Ascending aorta (tissue), 2 donors: ENCODE measurements at places on chromosomes 3 and 15.

DNA sequence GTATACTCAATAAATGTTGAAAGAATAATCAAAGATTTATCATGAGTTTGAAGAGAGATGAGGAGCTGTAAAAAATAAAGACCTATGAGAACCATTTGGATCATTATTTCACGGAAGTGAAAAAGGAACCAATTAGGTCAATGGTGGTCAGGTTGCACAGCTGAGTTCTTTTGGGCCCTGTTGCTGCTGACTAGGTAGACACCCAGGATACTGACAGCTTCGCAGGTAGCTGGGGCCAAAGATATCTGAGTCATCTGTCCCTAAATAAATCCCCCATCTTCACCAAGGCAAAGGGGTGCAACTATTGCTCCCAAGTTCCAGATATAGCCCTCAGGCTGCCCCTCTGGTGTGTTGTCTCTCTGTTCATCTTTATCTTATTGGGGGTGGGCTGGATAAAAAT, 5.0 kb upstream of the ARL14 start:
- H3K4me1 ChIP-seq = no peaks in the 10 kb centered on the region
- no peaks in the 10 kb centered on the region for H3K27me3 ChIP-seq
- H3K4me3 ChIP-seq = no peak overlapping the region
- no peaks in the 10 kb centered on the region for H3K36me3 ChIP-seq
- no peak overlapping the region for H3K27ac ChIP-seq

DNA sequence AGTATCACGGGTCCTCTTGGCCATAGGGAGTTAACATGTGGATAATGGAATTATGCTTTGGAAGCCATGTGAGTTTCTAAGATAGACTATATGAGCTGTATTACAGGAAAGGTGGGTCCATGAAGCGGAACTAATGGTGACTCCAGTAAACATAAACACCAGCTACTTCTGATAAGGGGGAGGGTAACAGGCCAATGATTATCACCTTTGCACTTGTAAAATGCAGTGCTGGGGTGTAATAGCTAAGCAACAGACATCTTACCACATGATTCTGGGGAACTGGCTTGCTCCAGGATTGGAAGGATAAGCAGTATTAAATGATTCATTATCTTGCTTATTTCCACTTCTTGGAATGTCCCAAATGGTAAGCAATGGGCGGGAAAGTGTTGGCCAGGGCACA, 61.4 kb upstream of the CD47 start:
- no peak overlapping the region for H3K27ac ChIP-seq
- H3K36me3 ChIP-seq = no peaks in the 10 kb centered on the region
- H3K4me1 ChIP-seq = no peaks in the 10 kb centered on the region

- no peak overlapping the region for H3K4me3 ChIP-seq
- H3K36me3 ChIP-seq = no peaks in the 10 kb centered on the region
- no peak for DNase-seq
Observed at GRCh38 chr3:79297245-79297960, 470.4 kb downstream of the ROBO1 start.

GRCh38 chr15:80234883-80235282, 17.1 kb downstream of the CTXND1 start:
- H3K4me1 ChIP-seq = no peaks in the 10 kb centered on the region
- H3K4me3 ChIP-seq = no peak overlapping the region

- no peaks in the 10 kb centered on the region for H3K36me3 ChIP-seq
- no peak overlapping the region for H3K27ac ChIP-seq
- H3K27me3 ChIP-seq = no peaks in the 10 kb centered on the region
- no peak overlapping the region for H3K4me3 ChIP-seq
- DNase-seq = no peak
Observed at GRCh38 chr3:134721214-134721613, 70.4 kb upstream of the KY start.

DNA sequence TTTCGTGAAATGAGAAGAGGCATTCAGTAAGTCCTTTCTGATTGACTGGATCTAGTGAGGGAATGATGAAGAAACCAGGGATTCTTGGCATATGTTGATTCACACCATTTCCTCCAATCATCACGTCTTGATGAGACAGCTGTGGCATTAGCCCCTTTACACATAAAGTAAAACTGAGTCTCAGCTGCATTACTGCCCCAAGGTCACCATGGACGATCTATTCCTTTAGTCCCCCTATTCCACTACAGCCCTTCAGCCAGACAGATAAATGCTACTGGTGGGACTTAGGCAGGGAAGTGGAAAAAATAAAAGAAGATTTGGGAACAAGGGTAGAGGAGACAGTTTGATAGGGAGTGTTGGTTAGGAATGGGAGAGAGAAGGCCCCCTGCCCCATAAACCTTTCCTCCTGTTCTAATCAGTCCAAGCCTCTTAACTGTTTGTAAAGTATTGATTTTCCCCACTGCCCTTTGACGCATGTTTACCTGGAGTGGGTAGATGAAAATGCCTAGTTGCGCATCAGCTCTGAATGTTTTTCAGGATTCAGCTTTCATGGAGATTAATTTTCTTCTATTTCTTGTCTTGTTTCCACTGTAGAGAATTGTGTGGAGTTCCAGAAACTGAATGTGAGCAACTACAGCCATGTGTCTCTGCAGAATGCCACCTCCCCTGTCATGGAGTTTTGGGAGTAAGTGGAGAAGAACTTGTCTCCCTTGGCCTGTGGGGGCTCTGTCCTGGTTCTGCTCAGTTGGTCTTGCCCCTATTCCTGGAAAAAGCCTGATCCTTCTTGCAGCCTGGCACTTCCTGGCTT, 6.9 kb downstream of the SLC6A11 start:
- H3K4me3 ChIP-seq = no peak overlapping the region
- no peaks in the 10 kb centered on the region for H3K36me3 ChIP-seq
- H3K27ac ChIP-seq = no peak overlapping the region
- no peak for DNase-seq

DNA sequence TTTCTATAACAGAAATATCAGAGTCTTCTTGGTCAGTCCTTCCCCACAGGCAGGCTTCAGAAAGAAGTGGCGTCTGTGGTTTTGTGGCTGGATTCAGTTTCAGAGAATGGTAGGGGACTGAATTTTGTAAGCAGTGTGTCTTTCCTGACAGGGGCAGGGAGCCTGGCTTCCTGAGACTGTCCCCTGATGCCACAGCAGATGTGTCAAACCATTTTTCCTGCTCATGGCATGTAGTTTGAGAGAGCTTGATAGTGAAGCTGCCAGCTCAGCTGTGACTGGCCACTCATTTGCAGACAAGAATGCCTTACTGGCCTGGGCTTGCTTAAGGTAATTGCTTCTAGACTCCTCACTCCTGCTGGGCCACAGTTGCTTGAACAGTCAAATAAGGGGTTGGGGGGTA, 26.4 kb downstream of the LARS2 start:
- no peak for DNase-seq
- no peak overlapping the region for H3K27ac ChIP-seq
- H3K36me3 ChIP-seq = peaks cover 8% of the 10 kb centered on the region
- no peak overlapping the region for H3K4me3 ChIP-seq

DNA sequence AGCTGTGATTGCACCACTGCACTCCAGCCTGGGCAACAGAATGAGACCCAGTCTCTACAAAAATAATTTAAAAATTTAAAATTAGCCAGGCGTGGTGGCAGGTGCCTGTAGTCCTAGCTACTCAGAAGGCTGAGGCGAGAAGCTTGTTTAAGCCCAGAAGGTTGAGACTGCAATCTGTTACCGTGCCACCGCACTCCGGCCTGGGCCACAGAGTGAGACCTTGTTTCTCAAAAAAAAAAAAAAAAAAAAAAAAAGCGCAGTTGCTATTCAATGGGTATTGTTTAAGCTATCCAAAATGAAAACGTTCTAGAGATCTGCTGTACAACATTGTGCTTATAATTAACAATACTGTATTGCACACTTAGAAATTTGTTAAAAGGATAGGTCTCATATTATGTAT, 24.0 kb downstream of the ZNF148 start:
- no peak overlapping the region for H3K27ac ChIP-seq
- H3K4me3 ChIP-seq = no peak overlapping the region
- no peaks in the 10 kb centered on the region for H3K36me3 ChIP-seq
- peaks cover 6% of the 10 kb centered on the region for H3K4me1 ChIP-seq
- no peak for DNase-seq

DNA sequence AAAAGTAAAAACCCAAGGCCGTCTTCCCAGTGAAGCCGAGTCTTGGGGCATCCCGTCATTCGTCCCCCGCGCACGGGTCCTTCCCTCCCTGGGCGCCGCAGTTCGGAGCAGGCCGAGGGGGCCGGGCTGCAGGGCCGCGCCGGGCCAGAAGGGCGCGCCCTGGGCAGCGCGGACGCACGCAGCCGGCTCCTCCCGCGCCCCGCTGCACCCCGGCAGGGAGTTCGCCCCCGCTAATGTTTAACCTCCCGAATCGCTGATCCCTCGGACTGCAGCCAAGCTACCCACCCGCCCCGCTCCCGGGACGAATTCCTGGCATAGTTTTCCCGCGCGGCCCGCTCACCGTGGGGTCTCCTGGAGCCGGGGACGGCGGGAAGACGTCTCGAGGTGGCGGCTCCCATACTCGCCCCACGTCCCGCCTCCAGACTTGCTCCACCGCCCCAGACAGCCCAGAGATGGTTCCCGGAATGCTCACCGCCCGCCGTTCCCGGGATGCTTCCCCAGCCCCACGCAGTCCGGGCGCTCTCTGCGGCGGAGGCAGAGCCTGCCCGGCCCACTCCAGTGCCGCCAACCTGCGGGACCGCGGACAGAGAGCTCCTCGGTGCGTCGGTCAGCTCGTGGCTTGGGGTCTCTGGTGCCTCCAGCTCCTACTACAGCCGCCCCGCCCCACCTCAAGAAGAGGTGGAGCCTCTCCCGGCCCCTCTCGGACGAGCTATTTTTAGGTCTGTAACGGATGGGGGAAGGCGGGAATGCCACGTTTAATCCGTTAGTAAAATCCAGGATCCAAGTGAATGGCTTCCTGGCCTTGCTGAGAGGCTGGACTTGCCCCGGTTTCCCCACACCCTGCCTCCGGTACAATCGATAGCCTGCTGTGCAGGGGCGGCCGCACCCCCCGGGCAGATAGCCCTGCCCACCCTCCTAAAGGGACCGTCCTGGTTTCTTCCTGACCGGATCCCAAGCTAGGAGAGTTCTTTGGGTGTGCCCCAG, at the start of gene DZIP1L:
DZIP1L (minus strand) TSS at position 621 of the 984 bp plus-strand sequence. CDS start 11,637 bp downstream, outside the sequence.
- H3K36me3 ChIP-seq = peaks cover 5% of the 10 kb centered on the region
- DNase-seq = peak; percentile 81
- H3K27me3 ChIP-seq = no peaks in the 10 kb centered on the region
- H3K4me1 ChIP-seq = no peaks in the 10 kb centered on the region
- peak within 1 kb of the TSS; percentile 92 for H3K27ac ChIP-seq

GRCh38 chr3:151290673-151291072, 12.3 kb upstream of the P2RY14 start:
- DNase-seq = no peak
- no peaks in the 10 kb centered on the region for H3K4me1 ChIP-seq
- H3K36me3 ChIP-seq = no peaks in the 10 kb centered on the region
- no peak overlapping the region for H3K4me3 ChIP-seq

DNA sequence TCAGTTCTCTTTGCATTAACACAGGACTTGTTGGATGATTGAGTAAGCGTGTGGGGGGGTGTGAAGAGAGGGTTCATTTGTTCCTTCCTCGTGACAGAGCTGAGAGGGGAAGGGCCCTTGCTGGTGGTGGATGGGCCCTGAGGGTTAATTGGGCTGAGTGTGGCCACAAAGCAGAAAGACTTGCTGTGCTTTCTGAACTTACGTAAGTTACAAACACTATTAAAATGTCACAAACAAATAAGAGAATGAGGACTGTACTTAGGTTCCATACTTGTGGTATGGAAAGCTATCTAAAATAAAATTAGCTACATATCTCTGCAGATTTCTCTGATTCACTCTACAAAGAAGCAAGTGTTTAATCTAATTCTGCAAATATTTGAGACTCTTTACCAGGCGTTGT, 231.3 kb downstream of the LPP start:
- no peaks in the 10 kb centered on the region for H3K36me3 ChIP-seq
- peaks cover 48% of the 10 kb centered on the region for H3K4me1 ChIP-seq
- H3K27me3 ChIP-seq = no peaks in the 10 kb centered on the region
- no peak for DNase-seq

GRCh38 chr15:41919954-41920538, 26.2 kb upstream of the SPTBN5 start:
- H3K36me3 ChIP-seq = peaks cover 21% of the 10 kb centered on the region
- H3K27me3 ChIP-seq = no peaks in the 10 kb centered on the region
- no peak overlapping the region for H3K4me3 ChIP-seq
- peaks cover 33% of the 10 kb centered on the region for H3K4me1 ChIP-seq
- H3K27ac ChIP-seq = peak overlapping the region; percentile 79

DNA sequence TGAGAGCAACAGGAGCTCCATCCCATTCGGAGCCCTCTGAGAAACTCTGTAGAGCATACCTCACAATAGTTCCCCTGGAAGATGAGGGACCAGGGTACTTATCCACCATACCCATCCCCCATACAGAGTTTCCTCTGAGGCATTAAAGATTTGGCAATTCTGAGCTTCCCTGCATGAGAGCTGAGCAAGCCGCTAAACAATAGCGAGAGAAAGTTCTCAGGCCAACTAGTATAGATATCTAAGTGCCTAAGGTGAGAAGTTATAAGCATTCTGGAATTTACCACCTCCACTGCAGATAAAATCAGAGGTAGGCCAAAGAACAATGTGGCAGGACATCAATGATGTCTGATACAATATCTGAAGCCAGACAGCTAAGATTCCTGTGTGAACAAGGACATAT, 129.1 kb upstream of the MBNL1 start:
- no peaks in the 10 kb centered on the region for H3K36me3 ChIP-seq
- no peaks in the 10 kb centered on the region for H3K27me3 ChIP-seq
- no peak for DNase-seq
- H3K27ac ChIP-seq = no peak overlapping the region

GRCh38 chr15:67479781-67480505, 41.0 kb upstream of the C15orf61 start:
- H3K4me3 ChIP-seq = no peak overlapping the region
- no peaks in the 10 kb centered on the region for H3K36me3 ChIP-seq
- no peak for DNase-seq
- no peaks in the 10 kb centered on the region for H3K27me3 ChIP-seq
- H3K4me1 ChIP-seq = no peaks in the 10 kb centered on the region

DNA sequence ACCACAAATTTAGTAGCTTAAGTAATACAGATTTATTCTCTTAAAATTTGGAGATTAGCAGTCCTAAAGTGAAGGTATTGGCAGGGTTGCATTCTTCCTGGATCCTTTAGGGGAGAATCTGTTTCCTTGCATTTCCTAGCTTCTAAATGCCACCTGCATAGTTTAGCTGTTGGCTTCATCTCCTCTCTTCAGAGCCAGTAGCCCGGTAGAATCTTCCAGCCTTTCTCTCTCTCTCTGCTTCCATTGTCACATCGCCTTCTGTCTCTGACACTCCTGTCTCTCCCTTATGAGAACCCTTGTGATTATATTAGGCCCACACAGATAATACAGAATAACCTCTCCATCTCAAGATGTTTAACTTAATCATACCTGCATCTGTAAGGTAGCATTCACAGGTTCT, 21.4 kb downstream of the FAM98B start:
- no peaks in the 10 kb centered on the region for H3K27me3 ChIP-seq
- no peak overlapping the region for H3K4me3 ChIP-seq
- no peak overlapping the region for H3K27ac ChIP-seq
- DNase-seq = no peak
- H3K4me1 ChIP-seq = no peaks in the 10 kb centered on the region

GRCh38 chr15:55789066-55789660, 46.2 kb upstream of the PRTG start:
- no peaks in the 10 kb centered on the region for H3K36me3 ChIP-seq
- no peaks in the 10 kb centered on the region for H3K4me1 ChIP-seq
- no peaks in the 10 kb centered on the region for H3K27me3 ChIP-seq
- DNase-seq = no peak
